MCF 10A (cell line): ENCODE measurements at places on chromosomes 6 and 20. TPM values are rescaled to one million over a fixed set of nuclear protein-coding genes. Genes with fewer than 3 reads are reported as not detected.

- H3K27ac ChIP-seq = no peak overlapping the region
- no peak for DNase-seq
- H3K4me1 ChIP-seq = no peaks in the 10 kb centered on the region
- no peaks in the 10 kb centered on the region for H3K27me3 ChIP-seq
- no peak overlapping the region for H3K4me3 ChIP-seq
Measured at GRCh38 chr6:16301511-16301910, 63.1 kb downstream of the GMPR start.

DNA sequence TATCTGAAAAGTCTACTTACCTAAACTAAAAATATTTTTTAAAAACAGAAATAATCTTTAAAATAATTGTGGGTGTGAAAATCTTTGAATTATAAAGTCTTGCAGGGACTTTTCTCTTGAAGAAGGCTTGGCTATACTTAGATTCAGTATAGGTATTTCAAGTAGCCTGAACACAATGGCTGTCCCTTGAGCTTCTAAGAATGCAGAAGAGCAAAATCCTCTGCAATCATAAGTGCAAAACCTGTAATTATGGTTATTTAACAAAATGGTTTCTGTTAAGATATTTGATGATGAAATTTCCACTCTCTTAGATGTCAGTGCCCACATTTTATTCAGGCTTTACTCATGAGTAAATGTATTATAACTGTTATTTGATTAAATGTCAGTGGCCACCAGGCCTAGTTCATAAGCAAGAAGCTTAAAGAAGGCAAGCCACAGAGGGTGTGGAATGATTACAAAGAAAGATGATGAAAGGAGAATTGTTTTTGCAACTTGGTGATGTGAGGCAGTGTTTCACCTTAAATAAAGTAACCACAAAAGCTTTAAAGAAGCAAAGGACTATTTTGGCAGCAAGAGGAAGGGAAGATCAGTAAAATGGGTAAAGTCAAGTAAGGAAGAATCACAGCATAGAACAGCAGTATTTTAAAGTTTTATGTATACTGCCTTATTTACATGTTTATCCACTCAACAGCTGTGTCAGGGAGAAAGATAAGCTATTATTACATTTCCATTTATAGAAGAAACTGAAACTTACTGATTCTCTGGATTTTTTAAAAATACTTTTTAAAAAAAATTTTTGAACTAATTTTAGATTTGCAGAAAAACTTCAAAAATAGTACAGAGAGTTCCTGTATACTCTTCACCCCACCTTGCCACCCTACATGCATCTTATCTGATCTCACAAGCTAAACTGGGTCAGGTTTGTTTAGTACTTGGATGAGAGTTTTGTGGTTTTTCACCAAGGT, 351.2 kb upstream of the RUNX2 start:
- DNase-seq = no peak
- no peak overlapping the region for H3K4me3 ChIP-seq
- no peak overlapping the region for H3K27ac ChIP-seq
- H3K36me3 ChIP-seq = no peaks in the 10 kb centered on the region
- H3K27me3 ChIP-seq = no peaks in the 10 kb centered on the region

DNA sequence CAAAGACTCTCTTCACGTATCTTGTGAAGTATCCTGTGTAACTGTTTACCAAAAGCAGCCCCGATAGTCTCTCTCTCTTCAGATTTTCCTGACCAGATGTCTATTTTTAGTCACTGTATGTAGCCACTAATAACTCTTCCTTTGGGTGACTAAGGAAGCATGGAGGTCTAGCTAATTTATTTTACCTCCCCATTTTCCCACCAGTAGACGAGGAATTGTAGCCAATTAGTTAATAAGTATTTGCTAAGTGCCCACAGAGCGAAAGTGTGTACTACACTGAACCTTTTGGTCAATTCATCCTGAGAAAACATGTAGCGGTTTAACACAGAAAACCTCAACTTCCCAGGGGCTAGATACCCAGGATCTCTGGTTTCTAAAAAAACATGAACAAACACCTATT, 180.6 kb downstream of the TBX18 start:
- no peaks in the 10 kb centered on the region for H3K27me3 ChIP-seq
- peaks cover 6% of the 10 kb centered on the region for H3K4me1 ChIP-seq
- no peaks in the 10 kb centered on the region for H3K36me3 ChIP-seq
- no peak overlapping the region for H3K4me3 ChIP-seq

DNA sequence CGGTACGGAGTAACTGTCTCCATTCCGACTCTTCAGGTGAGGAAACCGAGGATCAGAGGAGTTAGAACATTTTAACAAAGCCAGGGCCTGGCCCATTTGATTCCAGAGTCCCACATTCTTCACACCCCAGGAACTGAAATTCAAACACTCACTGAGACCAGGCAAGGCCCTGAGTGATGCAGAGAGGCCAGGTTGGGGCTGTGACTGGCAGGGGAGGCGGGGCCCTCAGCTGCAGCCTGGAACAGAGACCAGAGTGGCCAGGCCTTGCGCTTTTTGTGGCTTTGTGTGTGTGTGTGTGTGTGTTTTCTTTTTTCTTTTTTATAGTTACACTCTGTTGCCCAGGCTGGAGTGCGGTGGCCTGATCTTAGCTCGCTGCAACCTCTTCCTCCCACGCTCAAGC, 57.2 kb downstream of the BCAS4 start:
- peaks cover 38% of the 10 kb centered on the region for H3K4me1 ChIP-seq
- H3K27ac ChIP-seq = no peak overlapping the region
- H3K36me3 ChIP-seq = no peaks in the 10 kb centered on the region
- DNase-seq = no peak
- H3K27me3 ChIP-seq = no peaks in the 10 kb centered on the region

DNA sequence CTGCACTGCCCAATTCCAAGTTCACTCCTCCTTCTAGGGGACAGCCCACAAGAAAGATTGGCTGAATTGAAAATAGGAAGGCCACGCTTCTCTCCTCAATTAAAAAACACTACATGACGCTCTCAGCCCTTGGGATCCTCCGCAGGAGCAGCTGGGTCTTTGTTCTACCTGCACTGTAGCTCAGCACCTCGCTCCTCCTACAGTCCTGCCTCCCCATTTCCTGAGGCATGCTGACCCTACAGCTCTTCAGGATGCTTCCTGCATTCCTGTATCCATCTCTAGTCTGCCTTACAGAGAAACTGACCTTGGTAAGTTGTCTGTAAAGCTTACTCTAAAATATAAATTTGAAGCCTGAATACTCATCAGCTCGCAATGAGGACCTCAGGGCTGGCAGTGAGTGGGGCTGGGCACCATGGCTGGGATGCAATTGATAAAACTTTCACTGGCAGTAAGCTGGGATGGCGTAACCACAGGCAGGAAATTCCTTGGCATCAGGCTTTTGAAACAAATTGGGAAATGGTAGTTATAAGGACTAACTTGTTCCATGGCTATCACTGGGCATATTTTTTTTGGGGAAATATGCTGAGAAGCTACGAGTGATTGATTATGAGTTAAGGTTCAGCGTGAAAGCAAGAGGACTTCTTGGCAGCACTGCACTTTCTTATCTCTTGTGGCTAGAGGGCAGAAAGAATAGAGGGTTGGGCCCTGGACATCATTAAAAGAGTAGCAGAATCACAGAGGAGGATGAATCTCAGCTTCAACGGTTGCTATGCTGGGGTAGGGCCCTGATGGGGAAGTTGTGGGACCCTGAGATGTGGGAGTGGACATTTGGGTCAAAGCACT, 11.7 kb upstream of the SIRPB1 start:
- H3K27me3 ChIP-seq = no peaks in the 10 kb centered on the region
- no peak overlapping the region for H3K4me3 ChIP-seq
- H3K27ac ChIP-seq = no peak overlapping the region
- peaks cover 5% of the 10 kb centered on the region for H3K36me3 ChIP-seq
- peaks cover 8% of the 10 kb centered on the region for H3K4me1 ChIP-seq

DNA sequence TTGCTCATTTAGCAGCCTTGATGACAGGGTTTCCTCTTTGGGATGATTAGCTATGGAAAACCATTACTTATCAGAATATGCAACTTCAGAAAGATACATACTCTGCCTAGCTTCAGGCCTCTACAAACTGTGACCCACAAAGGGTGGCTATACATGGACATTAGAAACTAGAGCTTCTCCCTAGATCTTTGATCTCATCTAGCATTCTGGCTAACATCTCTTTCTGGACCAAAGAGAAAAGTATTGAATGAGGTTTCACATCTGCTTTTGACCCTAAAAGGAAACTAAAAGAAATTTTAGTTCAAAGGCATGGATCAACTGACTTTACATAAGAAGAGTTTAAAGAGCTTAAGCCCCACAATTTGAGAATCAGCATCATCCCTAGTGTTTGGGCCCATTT, 12.4 kb upstream of the HMGN3 start:
- no peak overlapping the region for H3K27ac ChIP-seq
- H3K4me1 ChIP-seq = no peaks in the 10 kb centered on the region
- peaks cover 6% of the 10 kb centered on the region for H3K36me3 ChIP-seq
- no peaks in the 10 kb centered on the region for H3K27me3 ChIP-seq
- no peak overlapping the region for H3K4me3 ChIP-seq

DNA sequence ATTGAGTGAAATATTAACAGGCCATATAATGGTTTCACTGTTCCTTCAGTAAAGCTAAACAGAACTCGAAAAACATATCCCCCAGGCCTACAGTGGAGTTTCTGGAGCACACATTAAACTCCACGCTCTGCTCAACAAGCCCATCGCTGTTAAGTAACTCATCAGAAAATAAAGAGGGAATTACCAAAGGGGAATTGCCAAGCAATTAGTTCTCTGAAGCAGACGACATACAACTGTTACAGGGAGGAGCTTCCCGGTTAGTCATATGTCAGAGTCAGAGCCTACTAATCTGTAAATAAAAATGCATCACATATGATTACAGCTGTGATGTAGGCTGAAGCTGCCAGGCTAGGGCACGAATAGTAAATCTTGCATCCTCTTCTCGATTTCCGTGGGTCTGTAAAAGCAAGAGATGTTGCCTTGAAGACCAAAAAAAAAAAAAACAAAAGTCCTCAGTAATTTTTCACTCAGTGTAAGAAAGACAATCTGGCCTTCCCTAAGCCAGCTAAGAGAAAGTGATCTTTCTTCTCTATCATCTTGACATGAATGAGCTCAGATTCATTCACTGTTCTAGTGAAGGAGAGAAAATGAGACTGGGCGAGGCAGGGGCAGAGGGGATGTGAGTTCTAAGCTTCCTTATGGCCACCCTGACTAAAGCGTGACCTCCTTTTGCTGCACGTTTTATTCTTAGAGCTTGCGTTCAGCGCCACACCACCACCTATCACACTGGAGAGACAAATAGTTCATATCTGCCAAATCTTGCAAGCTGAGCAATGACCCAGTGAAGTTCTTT, 13.8 kb downstream of the ATXN1 start:
- DNase-seq = no peak
- peaks cover 33% of the 10 kb centered on the region for H3K4me1 ChIP-seq
- no peaks in the 10 kb centered on the region for H3K27me3 ChIP-seq
- peak overlapping the region; percentile 43 for H3K27ac ChIP-seq
- H3K36me3 ChIP-seq = no peaks in the 10 kb centered on the region
- no peak overlapping the region for H3K4me3 ChIP-seq

DNA sequence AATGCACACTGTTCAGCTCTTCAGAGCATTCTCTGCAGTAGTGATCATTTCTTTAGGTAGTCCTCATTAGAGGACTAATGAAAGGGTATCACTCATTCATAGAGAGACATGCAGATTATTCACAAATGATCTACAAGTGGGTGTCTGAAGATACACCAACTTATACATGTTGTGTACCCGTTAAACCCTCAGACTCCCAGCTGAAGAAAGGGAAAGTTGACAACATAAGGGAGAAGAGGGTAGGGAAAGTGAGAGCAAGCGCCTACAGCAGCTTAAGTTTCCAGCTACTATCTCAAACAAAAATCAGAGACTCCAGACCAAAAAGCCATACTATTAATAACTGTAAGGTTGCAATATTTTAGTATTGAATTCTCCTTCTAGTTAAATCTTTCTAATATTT, 37.1 kb downstream of the FAXC start:
- no peak overlapping the region for H3K27ac ChIP-seq
- no peak overlapping the region for H3K4me3 ChIP-seq
- no peak for DNase-seq
- H3K36me3 ChIP-seq = no peaks in the 10 kb centered on the region
- no peaks in the 10 kb centered on the region for H3K4me1 ChIP-seq
- H3K27me3 ChIP-seq = no peaks in the 10 kb centered on the region

- no peak overlapping the region for H3K27ac ChIP-seq
- H3K36me3 ChIP-seq = peaks cover 13% of the 10 kb centered on the region
- peak; percentile 59 for DNase-seq
- peaks cover 17% of the 10 kb centered on the region for H3K4me1 ChIP-seq
- H3K4me3 ChIP-seq = no peak overlapping the region
Measured at GRCh38 chr6:53107091-53107490, 41.5 kb downstream of the GCM1 start.

- H3K36me3 ChIP-seq = peaks cover 5% of the 10 kb centered on the region
- no peak overlapping the region for H3K27ac ChIP-seq
- DNase-seq = no peak
- peaks cover 49% of the 10 kb centered on the region for H3K27me3 ChIP-seq
- no peak overlapping the region for H3K4me3 ChIP-seq
Measured at GRCh38 chr20:48738399-48739304, 89.1 kb downstream of the PREX1 start.

DNA sequence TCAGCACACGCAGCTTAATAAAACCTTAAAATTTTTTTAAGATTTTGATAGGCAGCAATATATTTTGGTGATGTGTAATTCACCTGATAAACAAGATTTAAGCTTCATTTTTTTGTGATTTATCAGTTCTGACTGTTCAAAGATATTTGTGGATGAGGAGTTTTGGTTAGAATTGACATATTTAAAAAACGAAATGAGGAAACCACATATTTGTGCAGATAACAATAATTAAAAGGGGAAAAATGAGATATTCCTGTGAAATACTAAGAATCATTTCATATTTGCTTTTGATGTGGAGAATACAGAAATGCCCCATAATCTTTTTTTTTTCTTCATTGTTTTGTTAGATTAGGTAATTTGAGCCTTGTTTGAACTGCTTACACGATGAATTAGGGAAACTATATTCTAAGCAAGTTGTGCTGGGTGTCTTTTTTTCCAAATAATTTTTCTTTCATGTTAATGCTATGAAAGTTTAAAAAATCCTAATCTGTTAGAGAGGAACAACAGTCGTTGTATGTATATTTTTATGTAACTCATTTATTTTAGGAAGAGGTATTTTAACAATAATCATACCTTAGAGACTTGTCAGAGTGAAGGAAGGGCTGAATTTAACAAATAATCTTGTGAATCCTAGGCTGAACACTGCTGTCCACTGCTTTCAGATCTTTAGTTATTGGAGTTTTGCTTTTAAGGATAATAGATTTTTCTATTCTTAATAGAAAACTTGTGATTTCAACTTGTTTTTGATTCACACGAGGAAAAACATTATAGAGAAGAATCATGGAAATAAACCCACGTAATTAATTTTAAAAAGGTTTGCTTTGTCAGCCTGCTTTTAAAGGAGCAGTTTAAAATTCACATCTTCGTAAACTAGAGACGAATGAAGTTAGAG, 4.0 kb downstream of the ARID1B start:
- H3K4me1 ChIP-seq = peaks cover 13% of the 10 kb centered on the region
- H3K36me3 ChIP-seq = peaks cover 20% of the 10 kb centered on the region
- peak; percentile 12 for DNase-seq

GRCh38 chr20:46221256-46221833, 87.0 kb downstream of the CDH22 start:
- no peak overlapping the region for H3K4me3 ChIP-seq
- H3K27ac ChIP-seq = no peak overlapping the region
- H3K4me1 ChIP-seq = peaks cover 11% of the 10 kb centered on the region
- no peak for DNase-seq
- H3K27me3 ChIP-seq = peaks cover 23% of the 10 kb centered on the region

Gene DDX43
- not detected in 2 replicates for total RNA-seq

Gene TMEM200A
- not detected in 2 replicates for total RNA-seq

Gene TCP11
- not detected in 2 replicates for total RNA-seq

Gene BTN1A1
- not detected in 2 replicates for total RNA-seq

Gene MEI4
- not detected in 2 replicates for total RNA-seq
